CD4-positive, alpha-beta T cell treated with Interleukin-1 beta for 1 hour (primary cell): ENCODE measurements at places on chromosomes 3 and 15.

- no peak for DNase-seq
Measured at GRCh38 chr3:165406425-165406824, 210.2 kb upstream of the SLITRK3 start.

GRCh38 chr3:112489674-112490479 lies 9.4 kb downstream of the BTLA start:
- no peak for DNase-seq

DNA sequence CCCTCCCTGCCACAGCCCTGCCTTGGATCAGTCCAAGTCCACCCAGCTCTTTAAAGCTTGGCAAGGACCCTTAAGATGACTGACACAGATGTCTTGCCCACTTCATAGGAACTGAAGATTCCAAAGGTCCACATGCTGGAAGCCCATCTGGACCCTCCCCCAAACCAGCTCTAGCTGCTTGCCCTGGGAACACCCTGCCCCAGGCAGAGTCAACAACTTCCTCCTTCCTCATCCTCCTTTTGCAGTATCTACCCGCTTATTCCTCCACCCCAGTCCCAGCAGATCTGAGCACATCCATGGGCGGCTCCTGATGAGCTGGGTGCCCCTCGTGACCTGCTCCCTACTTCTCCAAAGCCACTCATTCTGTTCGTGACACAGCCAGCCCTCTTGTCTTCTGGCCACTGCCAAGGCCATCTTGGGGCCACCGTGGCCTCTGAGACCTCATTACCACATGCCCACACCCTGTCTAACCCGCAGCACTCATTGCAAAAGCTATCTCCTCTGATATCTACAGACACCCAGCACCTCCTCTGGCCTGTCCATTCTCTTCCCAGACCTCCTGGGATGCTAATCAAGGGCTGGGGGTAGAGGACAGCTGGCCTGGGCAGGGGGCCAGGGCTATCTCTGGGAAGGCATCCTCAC lies 2.0 kb upstream of the PFKFB4 start:
- peak; percentile 19 for DNase-seq

DNA sequence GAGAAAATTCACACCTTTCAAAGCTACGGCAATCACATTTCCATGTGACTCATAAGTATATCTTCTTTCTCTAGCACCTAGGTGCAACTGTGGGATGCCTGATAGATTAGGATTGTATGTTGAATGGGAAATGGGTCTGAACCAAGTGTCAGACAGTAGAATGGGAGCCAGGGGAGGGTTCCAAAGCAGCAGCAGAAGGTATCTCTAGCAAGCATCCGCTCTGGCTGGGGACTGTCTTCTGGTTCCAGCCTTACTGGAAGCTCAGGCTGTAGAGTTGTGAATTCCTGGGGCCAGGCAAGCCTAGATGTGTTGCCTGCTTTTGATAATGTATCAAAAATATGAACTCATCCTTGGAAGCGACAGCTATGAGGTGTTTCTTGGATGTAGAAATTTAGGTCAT lies 2.1 kb upstream of the CHL1 start:
- DNase-seq: no peak

GRCh38 chr3:149174901-149175300 lies 45.5 kb downstream of the HPS3 start:
- no peak for DNase-seq

DNA sequence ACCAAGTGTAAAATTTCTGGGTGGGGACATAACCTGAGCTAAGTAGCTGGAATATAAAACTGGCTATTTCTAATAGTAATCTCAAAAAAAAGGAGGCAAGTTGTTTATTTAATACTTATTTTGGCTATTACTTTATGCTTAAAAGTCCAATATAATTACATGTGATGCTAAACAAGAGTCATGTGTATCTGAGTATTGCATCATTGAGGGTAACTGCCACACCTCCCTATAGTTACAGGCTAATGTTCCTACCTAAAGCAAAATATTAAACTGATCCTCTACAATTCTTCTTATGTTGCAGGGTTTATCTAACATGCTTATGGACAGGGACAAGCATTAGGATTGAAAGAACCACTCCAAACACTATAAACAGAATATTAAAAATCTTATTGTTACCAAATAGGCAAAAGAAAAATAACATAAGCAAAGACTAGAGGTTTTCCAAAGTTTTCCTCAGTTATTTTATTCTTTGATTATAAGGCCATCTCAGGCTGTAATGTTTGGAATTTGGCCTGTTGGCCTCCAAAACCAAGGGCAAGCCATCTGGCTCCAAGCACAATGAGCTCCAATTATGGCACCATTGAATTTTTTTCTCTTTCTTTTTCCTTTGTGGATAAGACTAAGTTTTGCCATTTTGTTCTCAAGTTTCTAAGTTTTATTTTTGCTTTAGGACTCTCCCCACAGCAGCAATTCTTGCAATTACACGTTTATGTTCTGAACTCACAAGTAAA lies 75.8 kb upstream of the ABI3BP start:
- no peak for DNase-seq

GRCh38 chr3:62249855-62250543 lies 123.4 kb downstream of the FEZF2 start:
- no peak for DNase-seq

DNA sequence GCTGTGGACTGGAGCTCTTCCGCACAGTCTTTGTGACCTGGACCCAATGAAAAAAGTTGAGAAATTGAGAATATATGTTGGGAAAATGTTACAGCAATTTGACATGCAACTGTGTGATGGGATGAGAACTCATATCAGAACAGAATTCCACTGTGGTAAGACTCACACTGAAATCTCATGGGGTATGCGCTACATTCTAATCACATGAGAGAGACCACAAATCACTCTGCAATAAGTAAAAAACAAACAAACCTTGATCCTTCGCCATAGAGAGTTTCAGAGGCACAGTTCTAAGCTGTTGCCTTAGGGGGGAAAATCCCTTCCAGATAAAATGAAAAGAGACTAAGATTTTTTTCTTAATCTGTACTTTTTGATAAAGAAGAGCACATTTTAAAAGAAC lies 37.3 kb downstream of the LMCD1 start:
- no peak for DNase-seq

GRCh38 chr3:82496890-82497560 lies 735.6 kb upstream of the GBE1 start:
- no peak for DNase-seq

DNA sequence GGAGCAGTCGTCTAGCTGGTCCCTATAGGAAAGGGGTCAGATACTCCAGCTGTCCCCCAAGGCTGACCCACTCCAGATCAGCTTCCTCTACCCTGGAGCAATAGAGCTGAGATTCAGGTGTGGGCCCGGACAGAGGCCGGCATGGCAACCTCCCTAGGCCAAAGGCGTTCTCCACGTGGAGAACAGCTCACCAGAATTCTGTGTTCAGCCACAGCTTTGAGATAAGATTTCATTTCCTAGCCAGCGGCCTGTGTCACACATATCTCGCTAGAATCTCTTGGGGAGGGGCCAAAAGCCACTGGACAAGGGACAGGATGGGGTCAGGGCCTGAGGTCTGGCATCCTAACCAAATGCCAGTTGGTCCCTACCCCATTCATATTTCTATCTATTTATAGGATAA lies 20.1 kb downstream of the SRGAP3 start:
- DNase-seq: no peak

- no peak for DNase-seq
Measured at GRCh38 chr3:122313281-122313680, 11.8 kb upstream of the CSTA start.

- no peak for DNase-seq
Measured at GRCh38 chr3:172816281-172816680, 65.8 kb downstream of the ECT2 start.

DNA sequence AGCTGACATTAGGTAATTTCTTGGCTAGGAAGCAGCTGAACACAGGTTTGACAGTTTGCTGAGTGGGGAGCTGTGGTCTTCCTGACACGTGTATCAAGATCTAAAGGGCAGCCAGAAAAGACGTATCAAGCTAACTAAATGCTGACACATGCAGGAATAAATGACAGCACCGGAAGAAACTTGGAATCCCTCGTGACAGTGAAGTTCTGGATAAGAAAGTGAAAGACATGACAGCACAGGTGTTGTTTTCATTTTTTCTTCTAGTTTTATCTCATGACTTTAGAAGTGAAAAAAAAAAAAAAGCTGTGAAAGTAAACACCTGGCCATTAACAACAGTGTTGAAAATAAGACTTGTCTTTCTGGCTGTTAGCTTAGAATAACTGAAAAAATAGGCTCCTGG lies 48.7 kb downstream of the FGF7 start:
- no peak for DNase-seq

DNA sequence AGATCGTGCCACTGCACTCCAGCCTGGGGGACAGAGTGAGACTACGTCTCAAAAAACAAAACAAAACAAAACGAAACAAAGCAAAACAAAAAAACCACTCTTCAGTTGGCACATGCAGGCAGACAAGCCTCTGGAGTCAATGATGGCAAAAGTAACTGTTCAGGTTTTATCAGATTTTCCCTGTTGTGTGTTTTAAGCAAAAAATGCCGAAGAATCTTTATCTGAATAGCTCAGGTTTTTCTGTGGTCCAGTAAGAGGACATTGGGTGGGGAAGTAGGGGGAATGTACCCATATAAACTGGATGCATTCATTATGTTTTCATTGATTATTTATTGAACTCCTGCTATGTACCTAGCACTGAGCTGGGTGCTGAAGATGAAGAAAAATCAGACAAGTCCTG lies 20.8 kb upstream of the BCL2A1 start:
- no peak for DNase-seq

DNA sequence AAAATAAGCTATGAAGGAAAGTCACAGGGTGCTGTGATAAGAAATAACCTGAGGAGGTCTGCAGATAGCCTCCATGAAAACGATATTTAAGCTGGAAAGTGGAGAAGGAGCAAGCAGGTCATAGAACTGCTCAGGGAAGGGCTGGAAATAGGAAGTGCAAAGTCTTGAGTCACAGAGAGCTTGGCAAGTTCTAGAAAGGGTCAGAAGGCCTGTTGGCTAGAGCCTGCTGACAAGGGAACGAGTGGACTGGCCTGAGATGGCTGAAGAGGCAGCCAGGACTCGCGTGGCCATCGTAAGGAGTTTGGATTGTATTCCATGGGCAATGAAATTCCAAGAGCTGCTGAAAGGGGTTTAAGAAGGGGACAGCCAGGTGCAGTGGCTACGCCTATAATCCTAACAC lies 64.7 kb upstream of the IL12A start:
- DNase-seq: no peak

GRCh38 chr3:130934442-130935089 lies 40.7 kb downstream of the ATP2C1 start:
- no peak for DNase-seq

- no peak for DNase-seq
Measured at GRCh38 chr15:71219101-71219500, 103.8 kb downstream of the THSD4 start.

GRCh38 chr3:127675651-127676391 lies 3.1 kb downstream of the ABTB1 start:
- no peak for DNase-seq

DNA sequence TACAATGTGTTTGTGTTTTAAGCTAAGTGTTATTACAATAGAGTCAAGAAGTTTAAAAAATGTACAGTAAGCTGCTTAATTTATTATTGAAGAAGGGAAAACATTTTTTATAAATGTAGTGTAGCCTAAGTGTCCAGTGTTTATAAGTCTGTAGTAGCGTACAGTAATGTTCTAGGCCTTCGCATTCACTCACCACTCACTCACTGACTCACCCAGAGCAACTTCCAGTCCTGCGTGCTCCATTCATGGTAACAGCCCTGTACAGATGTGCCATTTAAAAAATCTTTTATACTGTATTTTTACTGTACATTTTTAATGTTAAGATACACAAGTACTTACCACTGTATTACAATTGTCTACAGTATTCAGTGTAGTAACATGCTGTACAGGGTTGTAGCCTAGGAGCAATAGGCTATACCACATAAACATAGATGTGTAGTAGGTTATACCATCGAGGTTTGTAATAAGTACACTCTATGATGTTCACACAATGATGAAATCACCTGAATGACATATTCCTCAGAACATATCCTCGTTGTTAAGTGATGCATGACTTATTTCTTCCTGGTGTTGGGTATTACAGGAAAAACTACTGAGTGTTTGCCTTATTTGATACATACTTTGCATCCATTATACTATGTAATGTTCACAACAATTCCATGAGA lies 156.6 kb upstream of the NUDT16 start:
- no peak for DNase-seq

GRCh38 chr3:130699765-130700164 lies 46.9 kb downstream of the PIK3R4 start:
- DNase-seq: peak; percentile 28

DNA sequence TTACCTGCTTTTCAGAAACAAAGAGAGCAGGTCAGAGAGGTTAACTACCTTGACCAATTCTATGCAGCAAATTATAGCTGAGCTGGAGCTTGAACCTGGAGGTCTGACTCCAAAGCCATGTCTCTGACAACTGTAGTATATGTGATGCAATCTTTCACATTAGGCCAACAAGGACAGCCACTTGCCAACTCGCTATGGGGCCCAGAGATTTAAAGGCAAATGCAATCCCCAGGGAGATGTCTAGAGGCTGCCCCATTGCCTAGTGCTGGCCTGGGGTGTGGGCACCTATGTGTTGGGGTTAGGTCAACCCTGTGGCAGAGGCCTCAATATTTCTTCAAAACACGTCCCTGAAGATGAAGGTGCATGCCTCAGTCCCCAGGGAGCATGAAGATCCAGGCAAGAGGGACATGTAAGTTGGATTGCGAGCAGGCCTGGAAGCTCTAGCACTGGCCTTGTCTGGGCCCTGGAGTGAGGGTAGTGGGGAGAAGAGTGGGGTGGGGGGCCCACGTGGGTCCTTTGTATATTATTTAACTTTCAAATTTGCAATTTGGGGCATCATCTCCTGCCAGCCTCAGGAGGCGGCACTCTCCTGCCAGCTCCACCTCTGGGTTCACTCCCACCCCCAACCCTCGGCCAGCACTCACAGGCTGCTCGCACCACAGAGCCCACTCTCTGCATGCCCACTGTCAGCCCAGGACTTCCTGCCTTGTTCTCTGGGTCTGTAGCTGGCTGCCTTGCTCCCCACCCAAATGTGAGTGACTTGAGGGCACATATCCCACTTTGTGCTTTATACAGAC lies 64.3 kb downstream of the SLC12A8 start:
- DNase-seq: no peak

- no peak for DNase-seq
Measured at GRCh38 chr3:10249833-10250232, 1.6 kb downstream of the TATDN2 start.

DNA sequence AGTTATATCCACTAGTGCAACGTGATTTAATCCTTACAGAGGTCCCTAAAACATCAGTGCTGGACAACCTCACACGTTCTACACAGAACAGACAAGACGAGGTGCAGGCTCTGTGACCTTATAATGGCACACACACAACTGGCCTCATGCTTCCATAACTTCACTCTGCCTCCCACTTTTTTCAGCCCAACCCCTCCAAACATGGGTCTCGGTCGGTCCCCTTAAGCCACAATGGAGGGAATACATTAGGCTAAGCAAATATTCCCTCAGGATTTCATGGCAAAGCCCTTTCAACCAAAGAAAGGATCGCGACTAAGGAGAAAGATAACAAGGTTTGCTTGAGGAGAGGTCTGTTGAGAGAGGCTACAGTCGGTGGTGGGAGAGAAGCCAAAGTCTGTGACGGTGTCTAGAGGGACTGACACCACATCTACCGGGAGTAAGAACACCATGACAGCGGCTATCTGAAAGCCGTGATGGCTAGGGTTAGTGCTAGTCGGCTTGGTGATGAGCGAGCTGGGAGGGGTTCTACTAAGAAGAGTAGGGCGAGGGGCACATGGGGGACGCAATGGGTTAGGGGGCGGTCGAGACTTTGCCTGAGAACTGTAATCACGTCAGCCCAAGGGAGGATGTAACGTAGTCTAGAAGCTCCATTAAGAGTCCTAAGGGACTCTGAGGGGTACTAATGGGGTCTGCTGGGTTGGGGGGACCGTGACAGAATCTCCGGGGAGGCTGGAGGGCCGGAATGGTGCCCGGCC lies 1.0 kb downstream of the MYO9A start:
- DNase-seq: peak; percentile 16
